ENCODE measurements at places on chromosomes 3 and 15. TPM values are rescaled to one million over a fixed set of nuclear protein-coding genes. Genes with fewer than 3 reads are reported as not detected.

PLSCR4 gene
- 0.20 TPM for total RNA-seq

KBTBD12 gene
- not detected for total RNA-seq

CFAP161 gene
- not detected for total RNA-seq

DNA sequence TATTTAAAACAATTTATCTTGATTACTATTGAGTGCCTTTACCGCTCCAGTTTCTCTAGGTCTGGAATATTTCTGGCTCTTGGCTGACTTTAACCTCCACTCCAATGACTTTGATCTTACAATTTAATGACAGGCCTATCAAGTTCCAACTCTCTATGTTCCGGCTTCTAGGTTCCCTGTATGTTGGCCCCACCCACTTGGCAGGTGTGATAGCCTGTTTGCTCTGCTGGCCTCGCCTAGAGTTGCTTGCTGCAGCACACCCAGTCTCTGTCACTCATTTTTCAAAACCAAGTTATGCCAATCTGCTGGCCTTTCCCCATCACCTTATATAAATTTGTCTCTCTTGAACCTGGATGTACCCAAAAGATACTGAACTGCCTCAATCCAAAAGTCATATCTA, 428.0 kb downstream of the ROBO1 start:
- DNase-seq, result no peak

GRCh38 chr15:62782071-62782841, 260.3 kb upstream of the TPM1 start:
- no peak for DNase-seq

DNA sequence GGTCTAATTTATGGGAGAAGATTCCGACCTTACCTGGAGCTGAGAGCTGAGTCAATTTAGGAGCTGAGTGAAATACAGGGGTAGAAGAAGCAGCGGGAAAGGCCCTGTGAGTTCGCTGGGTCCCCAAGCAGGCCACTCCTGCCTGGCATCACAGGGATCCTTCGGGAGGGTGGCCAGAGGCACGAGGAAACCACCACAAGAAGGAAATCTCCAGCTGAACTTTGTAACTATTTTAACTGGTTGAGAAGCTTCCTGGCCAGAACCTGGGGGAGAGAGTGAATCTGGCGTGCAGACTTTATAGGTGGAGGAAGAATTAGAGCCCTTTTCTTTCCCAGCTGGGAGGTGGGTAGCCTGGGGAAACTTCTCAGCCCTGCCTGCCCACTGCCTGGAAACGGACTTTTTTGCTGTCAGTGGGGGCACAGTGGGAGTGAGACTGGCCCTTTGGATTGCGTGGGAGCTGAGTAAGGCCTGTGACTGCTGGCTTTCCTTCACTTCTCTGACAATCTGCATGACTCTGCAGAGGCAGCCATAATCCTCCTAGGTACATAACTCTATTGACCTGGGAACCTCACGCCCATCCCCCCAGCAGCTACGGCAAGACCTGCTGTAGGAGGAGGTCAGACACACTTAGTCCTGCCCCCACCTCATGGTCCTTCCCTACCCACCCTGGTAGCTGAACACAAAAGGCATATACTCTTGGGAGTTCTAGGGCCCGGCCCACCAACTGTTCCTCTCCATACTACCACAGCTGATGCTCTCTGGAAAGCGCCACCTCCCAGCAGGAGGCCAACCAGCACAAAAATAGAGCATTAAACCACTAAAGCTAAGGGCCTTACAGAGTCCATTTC, 340.7 kb downstream of the CNTN3 start:
- DNase-seq, result no peak

- DNase-seq, result no peak
Observed at GRCh38 chr15:73699249-73700040, 15.3 kb downstream of the CD276 start.

- DNase-seq, result no peak
Observed at GRCh38 chr3:11568503-11569155, 75.1 kb downstream of the VGLL4 start.

DNA sequence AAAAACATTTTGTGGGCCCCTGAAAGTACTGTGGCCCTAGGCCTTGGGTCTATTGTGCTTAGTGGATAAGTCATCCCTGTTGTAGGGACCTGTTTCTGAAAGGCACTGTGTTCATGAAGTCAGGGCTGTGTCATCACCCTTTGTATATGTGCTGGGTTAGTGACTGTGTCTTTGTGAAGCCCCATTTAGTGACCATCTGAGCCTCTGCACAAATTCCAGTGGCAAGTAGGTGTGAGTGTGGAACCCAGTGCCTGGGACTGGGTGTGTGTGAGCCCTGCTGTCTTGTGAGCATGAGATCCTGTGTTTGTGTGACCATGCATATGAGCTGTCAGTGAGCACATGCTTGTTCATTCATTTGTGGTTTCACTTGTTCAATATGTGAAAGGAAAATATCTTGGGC, 1.2 kb upstream of the HYAL1 start:
- DNase-seq, result no peak

DNA sequence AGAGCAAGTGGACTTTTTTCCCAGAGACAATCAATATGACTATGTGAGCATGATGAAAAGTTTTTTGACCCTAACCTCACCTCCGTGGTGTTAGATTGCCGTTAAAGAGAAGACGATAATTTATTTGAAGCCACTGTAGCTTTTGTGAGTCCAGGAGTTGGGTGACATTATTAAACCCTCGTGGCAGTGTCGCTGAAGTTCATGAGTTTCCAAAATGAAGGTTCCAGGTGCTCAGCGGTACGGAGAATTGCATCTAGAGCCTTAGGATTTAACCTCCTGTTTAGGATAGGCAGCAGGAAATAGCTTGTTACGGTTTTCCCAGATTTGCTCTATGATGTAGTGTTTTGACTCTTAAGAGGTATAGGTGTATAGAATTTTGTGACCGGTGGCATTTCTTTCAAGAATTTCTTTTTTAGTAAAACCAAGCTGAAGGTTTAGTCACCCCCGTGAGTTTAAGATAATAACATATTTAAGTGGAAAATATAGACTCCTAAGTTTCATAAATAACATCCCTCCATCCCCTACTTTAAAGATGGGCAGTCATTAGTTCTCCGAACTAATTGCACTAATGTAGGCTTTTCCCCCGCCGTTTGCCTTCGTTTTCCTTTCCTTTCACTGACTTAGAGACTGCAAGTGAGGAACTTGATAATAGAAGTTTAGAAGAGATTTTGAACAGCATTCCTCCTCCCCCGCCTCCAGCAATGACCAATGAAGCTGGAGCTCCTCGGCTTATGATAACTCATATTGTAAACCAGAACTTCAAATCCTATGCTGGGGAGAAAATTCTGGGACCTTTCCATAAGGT, 2.0 kb downstream of the SMC4 start:
- DNase-seq, result peak; percentile 32

DNA sequence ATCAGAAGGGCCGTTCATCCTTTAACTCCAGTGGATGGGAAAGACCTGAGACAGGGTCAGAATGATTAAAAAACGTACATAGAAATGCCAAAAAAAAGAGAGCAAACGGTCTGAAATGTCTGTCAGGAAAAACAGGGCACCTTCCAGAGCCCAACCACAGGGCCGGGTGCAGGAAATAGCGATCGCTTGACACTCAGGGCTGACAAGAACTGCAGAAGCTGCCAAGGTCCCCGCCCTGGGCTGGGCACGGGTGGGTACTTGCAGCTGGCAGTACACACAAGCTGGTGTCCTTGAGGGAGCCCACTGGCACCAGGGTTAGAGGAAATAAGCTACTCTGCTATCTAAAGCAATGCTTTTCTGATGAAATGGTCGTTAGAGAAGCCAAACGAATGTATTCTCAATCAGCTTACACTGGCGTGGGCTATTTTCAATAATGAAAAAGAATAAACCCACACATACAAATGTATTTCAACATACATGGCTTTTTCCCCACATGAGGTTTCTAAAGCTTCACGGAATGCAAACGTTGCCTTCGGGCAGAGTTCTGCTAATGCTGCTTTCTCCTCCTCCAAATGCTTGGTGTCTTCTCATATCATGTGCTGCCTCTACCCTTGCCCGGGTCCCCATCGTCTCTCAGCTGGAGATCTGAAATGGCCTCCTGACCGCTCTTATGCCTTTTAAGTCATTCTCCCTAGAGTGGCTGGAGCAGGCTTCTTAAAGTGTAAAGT, 15.6 kb downstream of the FRMD4B start:
- DNase-seq, result no peak

GRCh38 chr3:133294253-133294652, 105.6 kb upstream of the BFSP2 start:
- DNase-seq, result no peak

DNA sequence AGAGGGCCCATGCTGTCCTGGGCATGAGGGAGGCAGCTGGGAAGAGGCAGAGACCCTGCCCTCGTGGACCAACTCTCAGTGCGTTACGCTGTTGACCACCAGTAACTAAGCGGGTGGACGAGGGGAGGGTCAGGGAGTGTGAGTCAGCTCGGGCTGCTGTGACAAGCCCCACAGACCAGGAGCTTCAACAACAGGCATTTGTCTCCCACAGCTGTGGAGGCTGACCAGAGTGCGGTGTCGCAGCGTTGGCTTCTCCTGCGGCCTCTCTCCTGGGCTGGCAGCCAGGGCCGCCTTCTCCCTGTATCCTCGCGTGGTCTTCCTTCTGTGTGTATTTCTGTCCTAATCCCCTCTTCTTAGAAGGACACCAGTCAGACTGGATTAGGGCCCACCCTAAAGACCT, 13.0 kb downstream of the EFCC1 start:
- no peak for DNase-seq
